Activated T-cell treated with anti-CD3 and anti-CD28 coated beads, Interleukin-2, amount 50 U/mL, for 48 hours (primary cell): ENCODE measurements at places on chromosomes 1 and 21.

DNA sequence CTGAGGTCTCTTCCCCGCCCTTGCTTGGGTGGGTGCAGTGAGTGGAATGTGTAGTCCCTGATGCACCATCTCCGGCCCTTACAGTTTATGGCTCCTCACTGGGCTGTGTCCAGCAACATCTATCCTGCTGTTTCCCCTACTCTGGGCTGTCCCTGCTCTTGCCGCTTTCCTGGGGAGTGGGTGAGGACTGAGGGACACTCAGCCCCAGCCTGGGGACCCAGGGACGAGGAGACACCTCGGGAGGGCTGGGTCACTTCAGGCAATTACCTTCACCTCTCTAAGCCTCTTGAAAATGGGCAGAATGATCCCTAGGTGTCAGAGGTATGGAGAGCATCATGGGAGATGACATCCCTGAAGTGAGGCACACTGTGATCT is 13.6 kb upstream of the LRP8 start:
- DNase-seq = peak; percentile 11

- no peak for DNase-seq
Measured at GRCh38 chr1:202952818-202953217, 5.3 kb downstream of the ADIPOR1 start.

DNA sequence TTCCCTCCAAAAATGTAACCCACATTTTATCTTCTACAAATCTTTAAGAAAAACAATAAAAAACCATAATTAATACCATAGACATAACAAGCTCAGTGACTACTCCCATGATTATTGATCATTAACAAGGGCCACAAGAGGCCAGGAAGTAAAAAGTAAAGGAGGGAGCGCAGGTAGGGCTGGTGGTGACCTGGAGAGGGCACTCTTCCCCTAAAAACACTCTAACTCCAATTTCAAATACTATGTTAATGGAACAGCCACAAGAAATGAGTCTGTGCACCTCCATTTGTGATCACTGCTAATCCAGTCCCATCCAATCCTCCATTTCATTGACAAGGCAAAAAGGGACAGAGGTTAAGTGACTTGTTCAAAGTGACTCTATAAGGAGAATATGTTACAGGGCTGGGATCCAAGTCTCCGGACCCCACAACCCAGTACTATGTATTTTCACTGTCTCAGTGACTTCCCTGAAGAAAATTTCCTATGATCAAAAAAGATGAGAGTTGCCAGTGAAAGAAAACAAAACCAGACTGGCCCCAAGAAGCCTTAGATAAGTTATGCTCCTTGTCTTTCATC is 41.2 kb upstream of the CFAP298 start:
- peak; percentile 43 for DNase-seq

DNA sequence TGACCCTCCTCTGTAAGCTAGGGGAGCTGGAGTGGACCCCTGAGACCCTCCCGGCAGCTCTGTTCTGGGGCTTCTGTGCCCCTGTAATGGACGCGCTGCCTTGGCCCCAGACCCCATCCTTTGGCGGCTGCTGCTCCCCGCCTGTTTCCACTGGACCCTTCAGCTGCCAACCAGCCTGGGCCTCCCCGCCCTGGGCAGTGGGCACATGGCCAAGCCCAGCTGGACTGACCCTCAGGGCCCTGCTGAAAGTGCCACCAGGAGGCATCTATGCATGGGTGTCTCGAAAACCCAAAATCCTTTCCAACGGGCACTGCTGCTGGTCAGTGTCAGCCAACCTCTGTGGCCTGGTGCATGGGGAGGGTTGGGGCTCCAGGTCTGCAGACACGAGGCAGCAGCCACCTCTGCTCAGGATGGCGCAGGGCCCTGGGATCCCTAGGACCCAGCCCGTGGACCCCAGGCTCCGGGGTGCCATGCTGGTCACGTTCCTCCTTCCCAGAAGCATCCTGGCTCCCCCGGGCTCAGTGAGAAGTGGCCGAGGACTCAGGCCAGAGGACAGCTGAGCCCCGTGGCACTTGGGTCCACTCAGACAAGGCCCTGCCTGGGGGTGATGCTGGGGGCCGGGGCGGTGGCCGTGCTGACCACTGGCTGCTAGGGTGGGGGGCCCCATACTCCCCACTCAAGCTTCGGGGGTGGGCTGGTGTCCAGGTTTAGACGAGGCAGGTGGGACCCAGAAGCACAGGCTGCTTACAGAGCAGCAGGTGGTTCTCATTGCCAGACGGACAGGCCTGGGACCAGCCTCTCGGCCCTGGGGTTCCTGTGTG is 46.9 kb downstream of the SLX9 start:
- DNase-seq = no peak

GRCh38 chr1:57632401-57632800 is 208.5 kb upstream of the DAB1 start:
- no peak for DNase-seq

- DNase-seq = no peak
Measured at GRCh38 chr1:203929741-203930309, 68.4 kb downstream of the SNRPE start.

DNA sequence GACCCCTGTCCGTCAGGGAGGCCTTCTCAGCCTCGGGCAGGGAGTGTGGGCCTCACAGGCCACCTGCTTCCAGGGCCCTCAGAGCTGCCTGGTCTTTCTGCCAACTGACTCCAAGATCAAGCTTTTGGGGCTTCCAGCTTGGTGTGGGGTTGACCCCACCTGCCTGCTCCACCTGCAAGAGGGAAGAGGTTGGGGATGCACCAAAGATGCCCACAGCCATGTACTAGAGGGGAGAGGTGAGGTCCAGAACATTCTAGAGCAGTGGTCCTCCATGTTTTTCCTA is 266.7 kb upstream of the VAMP3 start:
- DNase-seq = no peak

DNA sequence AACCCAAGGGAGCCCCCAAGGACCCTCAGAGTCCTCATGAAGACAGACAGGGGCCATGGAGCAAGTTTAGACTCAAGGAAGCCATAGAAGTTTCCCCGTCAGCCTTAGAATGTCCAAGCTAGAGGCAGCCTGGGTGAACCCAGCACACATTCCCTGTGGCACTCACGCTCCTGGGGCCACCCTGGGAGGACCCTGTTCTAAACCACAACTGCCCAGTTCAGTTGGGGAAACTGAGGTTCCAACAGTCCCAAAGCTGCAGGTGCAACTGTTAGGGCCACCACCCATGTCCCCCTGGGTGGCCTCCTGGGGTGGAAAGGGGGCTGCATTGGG is 9.3 kb downstream of the WNT3A start:
- DNase-seq = no peak

DNA sequence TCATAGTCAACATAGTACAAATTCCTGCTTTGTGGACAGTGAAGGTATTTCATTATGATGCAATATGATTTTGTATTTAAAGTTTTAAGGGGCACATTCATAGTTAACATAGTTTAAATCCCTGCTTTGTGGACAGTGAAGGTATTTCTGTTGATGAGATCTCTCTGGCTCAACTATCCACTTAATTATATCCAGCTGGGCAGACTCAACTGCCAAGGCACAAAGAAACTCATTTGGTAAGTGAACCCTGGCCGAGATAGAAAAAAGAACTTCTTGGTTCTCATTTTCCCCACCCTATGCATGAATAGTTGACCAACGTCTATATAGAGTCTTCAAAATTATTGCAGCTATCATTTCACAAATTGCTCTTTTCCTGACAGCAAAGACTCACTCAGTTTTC is 1194.6 kb downstream of the NCAM2 start:
- DNase-seq = no peak

GRCh38 chr1:230421481-230421880 is 4.7 kb downstream of the PGBD5 start:
- DNase-seq = no peak

- DNase-seq = no peak
Measured at GRCh38 chr1:156640842-156641706, 843 bp upstream of the BCAN start.

- no peak for DNase-seq
Measured at GRCh38 chr1:74964508-74965102, 169.6 kb upstream of the LHX8 start.

DNA sequence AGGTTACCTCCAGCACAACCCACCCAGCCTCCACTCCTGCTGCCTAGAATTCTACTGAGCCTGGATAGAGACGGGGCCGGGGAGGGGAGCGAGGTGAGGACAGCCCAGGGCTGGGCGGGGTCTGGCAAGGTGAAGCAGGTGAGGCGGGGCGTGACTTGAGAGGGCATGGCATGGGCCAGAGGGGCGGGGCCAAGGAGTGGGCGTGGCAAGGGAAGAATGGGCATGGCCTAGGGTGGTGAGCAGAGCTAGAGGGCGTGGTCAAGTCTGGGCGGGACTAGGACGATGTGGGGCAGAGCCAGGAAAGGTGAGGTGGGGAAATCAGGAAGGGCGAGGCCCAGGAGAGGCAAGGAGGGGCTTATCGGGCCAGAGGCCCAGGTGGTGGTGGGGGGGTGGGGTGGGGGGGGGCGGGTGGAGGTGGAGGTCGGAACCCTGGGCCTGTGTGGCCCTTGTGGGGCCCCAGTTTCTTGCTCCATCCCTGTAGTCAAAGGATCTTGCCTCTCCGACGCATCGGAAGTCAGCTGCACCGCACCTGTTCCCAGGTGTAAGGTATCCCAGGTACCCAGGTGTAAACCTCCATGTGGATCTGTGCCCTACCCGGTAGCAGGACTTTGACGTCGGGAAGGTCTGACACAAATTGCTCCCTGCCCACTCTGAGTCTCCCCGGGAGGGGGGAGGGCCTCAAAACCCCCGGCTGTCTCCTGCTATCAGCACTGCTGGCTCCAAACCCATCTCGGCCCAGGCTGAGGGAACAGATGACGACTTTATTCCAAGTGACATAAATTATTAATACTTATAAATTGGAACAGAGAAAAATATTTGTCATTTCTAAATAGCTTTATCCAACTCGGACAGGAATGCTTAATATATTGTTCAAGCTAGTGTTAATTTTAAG is 32.9 kb upstream of the UTS2 start:
- DNase-seq = peak; percentile 66

- DNase-seq = no peak
Measured at GRCh38 chr1:29370067-29370466, 133.7 kb downstream of the PTPRU start.

- DNase-seq = no peak
Measured at GRCh38 chr1:152962876-152963415, 7.5 kb upstream of the SPRR4 start.

DNA sequence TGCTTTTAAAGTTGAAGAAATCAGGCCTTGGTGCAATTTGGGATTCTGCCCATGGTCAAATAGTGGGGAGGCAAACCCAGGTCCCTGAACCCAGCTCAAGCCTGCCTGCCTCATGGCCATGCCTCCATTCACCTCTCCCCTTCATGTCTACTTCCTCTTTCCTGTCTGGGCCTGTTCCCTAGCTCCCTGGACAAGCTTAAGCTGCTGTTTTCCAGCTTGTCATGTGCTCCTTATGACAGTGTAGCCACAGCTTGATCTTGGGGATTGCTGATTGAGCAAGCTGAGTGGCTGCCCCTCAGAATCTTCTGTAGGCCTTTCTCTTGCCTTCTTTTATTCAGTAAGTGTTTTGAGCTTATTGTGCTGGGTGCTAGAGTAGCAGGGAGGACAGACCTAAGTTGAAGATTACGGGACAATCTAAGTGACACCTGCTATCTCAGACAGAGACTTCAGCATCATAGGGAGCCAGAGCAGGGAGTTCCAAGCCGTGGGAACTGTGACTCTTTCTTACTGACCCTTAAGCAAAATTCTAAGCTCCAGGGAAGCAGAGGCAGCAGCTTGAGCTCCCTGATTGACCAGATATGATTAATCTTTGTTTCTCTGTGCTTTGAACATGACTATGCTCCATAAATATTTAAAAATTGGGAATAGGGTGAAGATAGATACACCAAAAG is 520 bp upstream of the MR1 start:
- DNase-seq = peak; percentile 64

DNA sequence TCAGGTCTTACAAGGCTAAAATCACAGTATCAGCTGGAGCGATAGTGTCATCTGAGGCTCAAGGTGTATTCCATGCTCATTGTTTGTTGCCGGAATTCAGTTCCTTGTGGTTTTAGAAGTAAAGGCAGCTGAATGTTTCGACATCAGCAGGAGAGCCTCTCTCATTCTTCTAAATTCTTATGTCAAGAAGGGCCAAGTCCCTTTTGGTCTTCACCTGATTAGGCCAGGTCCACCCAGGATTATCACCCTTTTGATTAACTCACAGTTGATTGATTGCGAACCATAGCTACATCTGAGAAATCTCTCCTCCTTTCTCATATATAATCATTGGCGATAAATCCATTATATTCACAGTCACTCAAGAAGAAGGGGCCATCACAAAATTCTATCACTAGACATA is 806.7 kb upstream of the PRMT6 start:
- DNase-seq = no peak

- no peak for DNase-seq
Measured at GRCh38 chr1:186300056-186300455, 75.0 kb downstream of the TPR start.

GRCh38 chr1:213761845-213762407 is 225.8 kb upstream of the PROX1 start:
- DNase-seq = peak; percentile 34

DNA sequence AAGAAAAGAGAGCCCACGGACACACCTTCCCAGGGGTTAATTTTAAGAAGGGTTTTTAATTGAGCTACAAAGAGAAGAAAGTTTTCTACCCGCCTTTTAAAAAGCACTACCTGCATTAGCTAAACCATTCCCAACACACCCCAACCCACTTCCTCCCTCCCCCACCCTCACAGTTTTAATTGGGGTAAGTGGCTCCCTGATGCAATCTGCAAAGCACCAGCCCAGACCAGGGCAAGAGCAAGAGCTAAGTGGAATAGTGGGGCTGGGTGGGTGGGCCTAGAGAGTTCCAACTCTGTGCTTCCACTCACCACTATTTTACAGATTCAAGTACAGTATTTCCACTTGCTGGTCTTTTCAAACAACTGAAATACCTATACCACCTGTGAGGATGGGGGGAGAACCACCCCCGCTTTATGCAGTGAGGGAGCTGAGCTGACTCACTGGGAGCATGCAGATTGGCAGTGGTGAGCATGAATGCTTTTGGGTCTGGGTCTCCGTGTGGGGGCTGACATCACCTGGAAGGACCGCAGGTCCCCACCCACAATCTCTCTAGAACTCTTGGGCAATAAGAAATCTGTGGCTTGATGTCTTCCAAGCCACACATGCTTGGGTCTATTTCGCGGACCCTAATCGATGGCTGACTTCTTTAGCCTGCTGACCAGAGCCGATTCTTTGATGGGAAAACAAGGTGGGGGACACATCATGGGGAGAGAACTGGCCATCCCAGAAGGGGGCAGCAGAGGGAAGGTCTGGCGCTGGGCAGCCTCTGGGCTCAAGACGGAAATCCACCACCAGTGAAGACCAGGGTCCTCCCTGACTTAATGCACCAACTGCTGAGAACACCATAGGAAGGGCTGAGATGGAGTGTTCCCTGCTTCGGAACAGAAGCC is 95.5 kb downstream of the SSBP3 start:
- peak; percentile 44 for DNase-seq

DNA sequence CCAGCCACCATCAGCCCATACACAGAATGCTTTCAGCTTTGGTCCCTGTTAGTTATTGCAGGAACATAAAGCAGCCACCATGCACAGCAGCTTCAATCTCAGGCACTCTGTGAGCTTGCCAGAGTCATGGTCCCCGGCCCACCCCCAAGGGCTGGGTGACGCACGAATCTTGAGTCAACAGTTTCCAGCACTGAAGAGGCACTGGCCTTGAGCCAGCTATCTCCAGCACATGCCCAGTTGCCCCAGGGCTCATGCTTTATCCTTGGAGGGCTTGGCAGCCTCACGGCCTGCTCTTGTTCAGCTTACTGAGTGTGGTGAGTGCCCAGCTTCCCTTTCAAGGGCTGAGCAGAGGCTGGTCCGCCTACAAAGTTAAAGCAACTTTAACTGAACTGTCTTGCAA is 200.7 kb upstream of the RAB4A start:
- DNase-seq = no peak
